ENCODE measurements at places on chromosomes 1 and 21.

DNA sequence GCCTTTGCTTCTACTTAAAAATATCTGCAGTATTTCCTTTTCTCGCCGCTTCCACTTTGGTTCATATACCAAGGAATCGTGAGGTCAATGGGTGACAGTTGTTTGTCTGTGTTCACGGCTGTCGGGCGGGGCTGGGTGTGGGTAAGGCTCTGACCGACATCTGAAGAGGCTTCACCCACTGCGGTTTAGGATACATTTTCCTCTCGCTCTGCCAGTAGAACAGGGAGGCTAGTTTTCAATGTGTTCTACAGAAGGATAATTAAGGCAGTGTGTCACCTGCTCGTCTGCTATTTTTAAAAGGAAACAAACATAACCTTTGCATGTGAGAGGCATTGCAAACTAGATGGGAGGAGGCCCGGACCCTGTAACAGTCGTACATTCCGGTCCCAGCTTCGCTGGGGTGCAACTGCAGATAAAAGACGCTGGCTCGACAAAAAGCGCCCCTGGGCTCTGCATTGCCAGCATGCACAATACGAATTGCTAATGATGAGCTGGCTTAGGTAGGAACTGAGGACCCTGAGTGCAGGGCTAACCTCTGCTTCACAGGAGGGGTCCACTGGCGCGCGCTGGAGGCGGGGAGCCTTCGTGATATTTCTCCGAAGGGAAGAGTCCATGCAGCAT is 8.5 kb upstream of the ERG start:
- DNase-seq = no peak

DNA sequence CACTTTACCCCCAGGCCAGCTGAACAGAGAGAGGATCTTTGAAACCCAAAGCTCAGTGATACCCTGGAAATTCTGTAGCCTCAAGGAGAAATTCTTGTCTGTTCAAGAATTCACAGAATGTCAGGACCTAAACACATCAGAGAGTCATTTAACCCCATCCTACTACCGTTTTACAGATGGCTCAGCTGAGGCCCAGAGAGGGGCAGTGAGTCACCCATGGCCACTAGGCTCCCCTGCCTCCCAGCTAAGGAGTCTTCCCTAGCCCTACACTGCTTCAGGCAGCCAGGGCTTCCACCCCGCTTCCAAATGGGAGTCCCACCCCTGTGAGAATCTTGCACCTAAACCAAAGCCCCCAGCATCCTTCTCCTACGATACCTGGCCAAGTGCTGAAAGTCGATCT is 28.3 kb downstream of the VWA5B1 start:
- no peak for DNase-seq

- no peak for DNase-seq
Observed at GRCh38 chr1:220655509-220655908, 34.7 kb upstream of the C1orf115 start.

- DNase-seq = no peak
Observed at GRCh38 chr21:37547615-37548200, 181.1 kb downstream of the DYRK1A start.

DNA sequence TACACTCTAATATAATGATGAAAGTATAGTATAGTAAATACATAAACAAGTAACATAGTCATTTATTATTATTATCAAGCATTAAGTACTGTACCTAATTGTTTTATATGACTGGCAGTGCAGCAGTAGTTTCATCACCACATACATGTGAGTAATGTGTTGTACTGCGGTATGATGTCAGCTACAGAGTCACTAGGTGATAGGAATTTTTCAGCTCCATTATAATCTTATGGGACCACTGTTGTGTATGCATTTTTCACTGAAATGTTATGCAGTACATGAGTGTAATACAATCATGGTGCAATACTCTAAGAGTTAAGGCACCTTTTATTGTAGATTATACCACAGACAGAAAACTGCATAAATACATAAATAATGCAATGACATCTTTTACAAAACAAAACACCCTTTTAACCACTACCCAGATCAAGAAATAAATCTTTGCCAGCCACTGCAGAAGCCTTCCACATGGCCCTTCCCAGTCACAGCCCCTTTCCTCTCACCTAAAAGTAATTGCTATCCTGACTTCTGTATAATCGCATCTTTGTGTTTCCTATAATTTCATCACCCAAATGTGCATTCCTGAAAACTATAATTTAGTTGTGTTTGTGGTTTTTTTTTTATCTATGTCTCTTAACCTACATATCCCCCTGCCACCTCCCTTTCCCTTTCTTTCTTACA is 16.3 kb downstream of the ABCD3 start:
- no peak for DNase-seq

GRCh38 chr1:234976861-234977680 is 151.6 kb downstream of the TOMM20 start:
- DNase-seq = no peak

- no peak for DNase-seq
Observed at GRCh38 chr1:43786960-43787359, 79.6 kb downstream of the ST3GAL3 start.

- no peak for DNase-seq
Observed at GRCh38 chr1:60069691-60070090, 3.9 kb downstream of the C1orf87 start.

GRCh38 chr1:65211331-65211730 is 63.3 kb downstream of the AK4 start:
- DNase-seq = no peak

DNA sequence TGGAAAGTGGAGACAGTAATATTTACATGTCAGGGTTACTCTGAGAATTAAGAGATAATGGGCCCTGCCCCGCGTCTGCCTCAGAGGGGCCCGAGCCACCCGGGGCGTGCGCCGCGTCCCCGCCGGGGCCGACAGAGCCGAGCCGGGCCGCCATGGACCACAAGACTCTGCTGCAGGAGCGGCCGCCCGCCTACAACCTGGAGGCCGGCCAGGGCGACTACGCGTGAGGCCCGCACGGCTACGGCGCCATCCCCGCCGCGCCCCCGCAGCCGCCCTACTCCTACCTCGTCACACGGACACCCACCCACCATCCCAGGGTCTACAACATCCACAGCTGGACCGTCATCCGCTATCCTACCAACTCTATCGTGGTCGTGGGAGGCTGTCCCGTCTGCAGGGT is 35.1 kb upstream of the LRRC39 start:
- DNase-seq = no peak

GRCh38 chr1:218771931-218772330 is 401.7 kb upstream of the LYPLAL1 start:
- DNase-seq = no peak

DNA sequence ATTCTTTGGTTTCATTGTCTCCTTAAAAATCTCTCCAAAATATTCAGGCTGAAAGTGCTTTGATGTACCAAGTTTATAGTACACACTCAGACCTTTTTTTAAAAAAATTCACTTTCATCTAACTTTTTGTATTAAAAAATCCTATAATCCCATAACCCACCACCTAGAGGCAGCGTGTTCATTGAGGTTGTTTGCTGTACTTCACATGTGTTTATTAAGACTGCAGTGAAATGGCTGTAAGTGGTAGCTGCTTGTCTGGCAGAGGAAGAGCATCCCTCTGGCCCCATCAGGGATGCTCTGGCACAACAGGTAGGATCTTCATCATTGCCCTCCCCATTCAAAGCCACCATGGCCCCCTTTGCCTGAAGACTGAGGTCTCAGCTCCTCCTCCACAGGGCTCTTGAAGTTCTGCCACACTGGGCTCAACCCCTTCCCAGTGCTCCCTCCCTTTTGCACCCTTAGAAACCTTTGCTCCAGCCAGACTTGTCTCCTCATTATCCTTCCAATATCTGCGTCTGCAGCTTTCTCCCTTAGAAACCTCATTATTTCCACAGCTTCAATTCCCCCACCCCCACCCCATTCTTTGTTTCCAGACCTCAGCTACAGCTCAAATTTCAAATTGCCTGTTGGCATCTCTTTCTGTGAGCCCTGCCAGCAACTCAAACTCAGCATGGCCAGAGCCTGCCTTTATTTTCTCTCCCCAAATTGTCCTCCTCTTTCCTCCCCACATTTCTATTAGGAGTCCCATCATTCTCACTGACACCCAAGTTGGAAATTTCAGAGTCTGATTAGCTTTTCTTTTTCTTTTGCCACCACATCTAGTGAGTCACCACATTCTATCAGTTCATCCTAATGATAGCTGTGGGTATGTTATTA is 369.6 kb upstream of the USP24 start:
- DNase-seq = no peak

GRCh38 chr21:42535602-42536171 is 22.0 kb downstream of the SLC37A1 start:
- no peak for DNase-seq

GRCh38 chr1:94265906-94266305 is 28.5 kb upstream of the ARHGAP29 start:
- no peak for DNase-seq

DNA sequence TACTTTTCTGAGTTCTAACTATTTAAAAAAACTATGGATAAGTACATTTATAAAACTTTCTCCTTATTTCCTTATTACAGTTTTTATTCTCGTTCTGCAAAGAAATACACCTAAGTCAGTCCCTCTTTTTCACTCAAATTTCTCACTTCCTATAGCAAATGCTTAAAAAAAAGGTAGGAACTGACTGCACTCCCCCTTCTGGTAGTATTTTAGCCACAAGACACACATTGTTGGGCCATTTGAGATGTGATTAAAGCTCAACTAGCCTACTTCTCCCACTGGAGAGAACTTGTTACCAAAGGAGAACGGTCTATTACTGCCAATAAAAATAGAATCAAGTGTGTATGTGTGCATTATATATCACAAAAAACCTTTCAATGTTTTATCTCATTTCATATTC is 521.9 kb upstream of the PRMT6 start:
- no peak for DNase-seq

DNA sequence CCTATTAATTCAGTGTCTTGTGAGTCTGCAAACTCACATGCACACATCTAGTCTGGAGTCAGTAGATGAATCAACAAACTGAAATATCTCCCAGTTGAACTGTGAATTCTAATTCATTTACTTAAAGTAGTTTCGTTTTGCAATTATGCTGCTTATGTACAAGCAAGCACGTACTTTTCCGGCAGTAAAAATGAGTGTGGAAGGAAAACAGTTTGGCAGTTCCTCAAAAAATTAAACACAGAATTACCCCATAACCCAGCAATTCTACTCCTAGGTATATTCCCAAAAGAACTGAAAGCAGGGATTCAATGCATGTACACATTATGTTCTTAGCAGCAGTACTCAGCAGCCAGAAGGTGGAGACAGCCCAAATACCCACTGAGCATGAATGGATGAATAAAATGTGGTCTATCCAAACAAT is 49.3 kb downstream of the GNB1 start:
- DNase-seq = no peak

DNA sequence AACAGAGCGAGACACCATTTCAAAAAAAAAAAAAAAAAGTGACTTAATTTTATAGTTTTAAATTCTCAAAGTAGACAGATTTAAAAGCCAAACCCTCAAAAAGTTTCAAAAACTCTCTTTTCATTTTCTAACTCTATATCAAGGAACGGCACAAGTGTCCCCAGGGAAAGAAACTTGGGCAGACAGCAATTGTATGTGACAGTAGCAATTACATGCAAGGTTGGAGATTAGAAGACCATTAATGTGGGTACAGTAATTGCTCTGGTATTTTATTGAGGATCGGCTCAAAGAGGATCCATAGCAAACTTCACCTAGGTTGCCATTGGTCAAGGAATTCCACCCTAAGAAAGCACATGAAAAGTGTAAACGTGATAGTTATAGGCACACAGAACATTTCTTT is 46.2 kb downstream of the ACBD6 start:
- no peak for DNase-seq

GRCh38 chr1:173870252-173871075 is 2.3 kb downstream of the ZBTB37 start:
- DNase-seq = no peak

DNA sequence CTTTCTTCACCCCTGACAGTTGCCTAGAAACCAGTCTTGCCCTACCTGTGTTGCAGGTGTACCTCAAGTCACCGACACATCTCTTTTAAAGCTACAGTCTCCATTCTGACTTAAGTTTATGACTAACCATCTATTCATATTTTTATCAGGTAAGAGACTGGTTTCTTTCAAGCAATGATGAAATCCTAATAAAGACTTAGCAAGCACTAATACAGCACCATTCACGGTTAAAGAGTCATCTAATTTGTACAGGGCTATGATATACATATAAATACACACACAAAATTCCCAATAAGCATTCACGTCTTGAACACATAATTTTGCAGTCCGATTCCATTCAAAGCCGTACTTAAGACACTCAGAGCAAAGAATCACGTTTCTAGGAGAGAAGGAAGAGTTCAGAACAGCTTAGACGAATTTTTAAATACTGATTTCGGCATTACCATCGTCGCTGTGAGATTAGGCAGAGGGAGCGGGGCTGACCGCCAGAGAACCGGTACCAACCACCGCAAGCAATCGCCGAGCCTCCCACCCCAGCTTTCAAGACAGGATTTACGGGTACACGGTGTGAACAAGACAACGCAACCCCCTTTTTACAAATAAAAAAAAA is 943 bp downstream of the ERRFI1 start:
- DNase-seq = no peak

DNA sequence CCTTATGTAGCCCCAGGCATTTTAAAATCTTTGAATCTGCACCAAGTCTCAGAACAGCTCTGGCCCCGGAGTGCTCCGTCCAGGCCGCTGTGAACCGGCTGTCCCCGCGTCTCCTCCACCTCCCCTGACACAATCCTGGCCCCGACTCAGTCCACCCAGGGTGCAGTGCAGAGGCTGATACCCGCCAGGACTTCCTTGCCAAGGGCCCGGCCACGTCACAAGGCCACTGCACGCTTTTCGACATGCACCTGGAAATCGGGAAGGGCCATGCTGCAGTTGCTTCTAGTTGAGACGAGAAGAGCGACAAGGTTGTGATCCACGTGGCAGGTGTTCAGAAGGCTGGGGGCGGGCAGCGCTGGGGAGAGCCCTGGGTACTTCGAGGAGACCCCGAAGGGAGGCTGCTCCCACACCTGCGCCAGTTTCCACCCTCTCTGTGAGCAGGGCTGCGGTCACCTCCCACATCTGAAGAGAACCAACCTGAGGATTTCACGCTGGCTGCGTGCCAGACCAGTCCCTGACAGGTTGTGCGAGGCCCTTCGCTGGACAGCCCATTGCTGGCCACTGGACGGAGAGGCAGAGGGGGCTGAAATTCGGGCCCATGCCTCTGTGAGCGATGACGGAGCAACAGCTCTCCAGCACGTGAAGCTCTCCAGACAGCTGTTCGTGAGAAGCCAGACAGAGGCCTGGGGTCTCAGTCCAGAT is 6.7 kb downstream of the VWA1 start:
- no peak for DNase-seq

- DNase-seq = no peak
Observed at GRCh38 chr1:162070094-162070748, 730 bp downstream of the NOS1AP start.

DNA sequence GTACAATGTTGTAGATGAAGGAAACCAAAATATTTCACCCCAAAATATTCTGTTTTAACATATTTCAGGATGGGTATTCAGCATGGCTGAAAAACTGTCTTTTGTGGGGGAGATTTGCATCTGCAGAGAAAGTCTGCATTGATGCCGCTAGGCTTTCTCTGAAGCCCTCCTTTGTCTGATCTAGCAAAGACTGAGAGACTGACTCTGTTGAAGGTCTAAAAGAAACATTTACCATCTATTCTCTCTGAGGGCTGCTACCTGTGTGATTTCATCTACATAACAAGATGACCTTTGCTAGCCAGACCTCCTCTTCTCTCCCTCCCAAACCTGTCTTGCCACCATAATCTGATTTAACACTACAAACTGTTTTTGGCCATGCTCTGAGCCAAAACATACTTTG is 12.4 kb upstream of the MT1HL1 start:
- DNase-seq = no peak

- no peak for DNase-seq
Observed at GRCh38 chr1:146049436-146049835, 27.9 kb upstream of the HJV start.

GRCh38 chr1:4215391-4215790 is 315.3 kb upstream of the C1orf174 start:
- no peak for DNase-seq

GRCh38 chr1:233443040-233443760 is 115.7 kb downstream of the MAP3K21 start:
- DNase-seq = peak; percentile 20

Data from HS-5 (cell line).